Foreskin keratinocyte (primary cell): ENCODE measurements at places on chromosomes 2 and 18.

GRCh38 chr2:236715077-236715476, 145.5 kb downstream of the ACKR3 start:
- no peak for DNase-seq

- DNase-seq: no peak
These were observed 290.4 kb upstream of the POU3F3 start for GRCh38 chr2:104563398-104563996.

GRCh38 chr2:216285701-216286100, 86.6 kb downstream of the MARCHF4 start:
- DNase-seq: no peak

GRCh38 chr18:48609114-48609513, 70.3 kb downstream of the CTIF start:
- no peak for DNase-seq

DNA sequence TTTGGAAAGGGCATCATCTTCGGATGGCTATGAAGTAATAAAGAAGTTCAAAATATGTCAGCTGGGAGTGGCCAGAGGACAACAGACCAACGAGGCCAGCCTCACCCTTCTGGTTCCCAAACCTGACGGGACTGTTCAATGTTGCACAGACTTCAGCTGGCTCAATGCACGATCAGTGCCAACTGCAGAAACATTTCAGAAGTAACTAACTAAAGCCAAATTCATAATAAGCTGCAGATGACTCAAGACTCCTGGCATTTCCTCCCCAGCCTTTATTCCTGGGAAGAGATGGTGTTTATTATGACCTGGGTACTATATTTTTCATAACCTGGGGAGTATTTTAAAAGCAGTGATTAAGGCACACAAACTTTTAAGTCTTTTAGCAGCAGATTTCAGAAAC, 3.8 kb upstream of the ATP6V1C2 start:
- peak; percentile 74 for DNase-seq

DNA sequence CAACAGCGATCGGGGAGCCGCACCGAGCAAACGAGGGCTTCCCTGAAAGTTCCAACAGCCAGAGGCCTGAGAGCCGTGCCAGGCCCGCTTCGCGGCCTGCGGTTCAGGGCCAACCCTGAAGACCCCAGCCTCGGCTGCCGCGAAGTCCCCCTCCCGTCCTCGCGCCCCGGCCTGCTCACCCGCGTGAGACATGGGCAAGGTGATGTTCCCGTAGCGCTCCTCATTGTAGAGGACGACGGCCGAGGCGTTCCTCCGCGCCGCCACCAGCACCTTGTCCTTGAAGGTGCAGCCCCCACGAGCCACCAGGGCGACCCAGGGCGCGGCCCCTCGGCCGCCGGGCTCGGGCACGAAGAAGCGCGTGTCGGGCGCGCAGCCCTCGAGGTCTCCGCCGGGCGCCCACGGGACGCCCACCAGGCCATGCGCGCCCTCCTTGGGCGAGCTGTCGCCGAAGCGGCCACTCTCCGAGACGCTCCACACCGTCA, 510 bp downstream of the RNF149 start:
- no peak for DNase-seq

DNA sequence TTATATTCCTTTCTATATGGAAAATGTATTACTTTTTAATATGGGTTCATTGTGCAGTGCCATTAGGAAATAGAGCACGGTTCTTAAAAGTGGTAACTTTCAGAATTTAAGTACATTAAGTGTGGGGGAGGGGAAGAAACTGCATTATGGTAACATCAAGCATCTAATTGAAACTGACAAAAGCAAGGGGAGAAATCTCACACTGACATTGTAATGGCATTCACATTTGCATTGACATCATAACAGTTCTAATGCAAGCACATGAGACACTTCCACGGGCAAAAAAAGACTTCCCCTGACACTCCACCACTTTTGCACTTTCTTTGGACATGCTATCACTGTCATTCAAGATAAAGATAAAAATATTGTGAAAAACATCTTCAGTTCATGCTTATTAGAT, 431.3 kb upstream of the SMIM21 start:
- DNase-seq: no peak
